ENCODE measurements at places on chromosomes 7 and 10.

GRCh38 chr7:15086131-15086611 lies 183.6 kb upstream of the DGKB start:
- DNase-seq: peak; percentile 65

DNA sequence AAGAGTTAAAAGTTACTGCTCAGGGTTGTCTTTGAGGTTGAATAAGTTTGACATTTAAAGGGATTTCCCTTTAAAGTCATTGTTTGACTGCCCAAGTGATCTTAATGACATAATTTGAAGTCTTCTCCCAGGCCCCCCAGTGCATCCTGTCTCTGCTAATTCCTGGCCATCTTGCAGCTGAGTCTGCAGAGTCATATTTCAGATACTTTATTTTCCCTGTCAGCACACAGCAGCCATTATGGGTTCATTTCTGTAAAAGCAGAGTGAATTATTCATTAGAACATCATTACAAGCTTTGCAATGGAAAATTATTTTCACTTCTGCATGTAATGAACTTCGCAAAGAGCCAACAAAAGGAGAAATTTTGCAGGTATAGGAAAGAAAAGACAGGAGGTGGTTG lies 536.6 kb downstream of the GALNT17 start:
- no peak for DNase-seq

GRCh38 chr10:128063736-128064107 lies 62.5 kb downstream of the MKI67 start:
- DNase-seq: no peak

DNA sequence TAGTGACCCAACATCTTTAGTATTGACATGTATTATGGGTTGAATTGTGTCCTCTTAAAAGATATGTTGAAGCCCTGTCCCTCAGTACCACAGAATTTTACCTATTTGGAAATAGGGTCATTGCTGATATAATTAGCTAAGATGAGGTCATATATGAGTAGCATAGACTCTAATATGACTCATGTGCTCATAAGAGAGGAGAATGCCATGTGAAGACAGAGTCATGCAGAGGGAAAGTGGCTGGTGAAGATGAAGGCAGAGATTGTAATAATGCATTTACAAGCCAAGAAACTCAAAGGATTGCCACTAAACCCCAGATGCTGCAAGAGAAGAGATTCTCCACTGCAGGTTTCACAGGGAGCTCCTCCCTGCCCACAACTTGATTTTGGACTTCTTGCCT lies 496.4 kb downstream of the KIF20B start:
- peak; percentile 48 for DNase-seq

- no peak for DNase-seq
Measured at GRCh38 chr10:79502561-79503309, 9.6 kb upstream of the EIF5AL1 start.

GRCh38 chr7:26295586-26295985 lies 3.9 kb downstream of the SNX10 start:
- DNase-seq: no peak

DNA sequence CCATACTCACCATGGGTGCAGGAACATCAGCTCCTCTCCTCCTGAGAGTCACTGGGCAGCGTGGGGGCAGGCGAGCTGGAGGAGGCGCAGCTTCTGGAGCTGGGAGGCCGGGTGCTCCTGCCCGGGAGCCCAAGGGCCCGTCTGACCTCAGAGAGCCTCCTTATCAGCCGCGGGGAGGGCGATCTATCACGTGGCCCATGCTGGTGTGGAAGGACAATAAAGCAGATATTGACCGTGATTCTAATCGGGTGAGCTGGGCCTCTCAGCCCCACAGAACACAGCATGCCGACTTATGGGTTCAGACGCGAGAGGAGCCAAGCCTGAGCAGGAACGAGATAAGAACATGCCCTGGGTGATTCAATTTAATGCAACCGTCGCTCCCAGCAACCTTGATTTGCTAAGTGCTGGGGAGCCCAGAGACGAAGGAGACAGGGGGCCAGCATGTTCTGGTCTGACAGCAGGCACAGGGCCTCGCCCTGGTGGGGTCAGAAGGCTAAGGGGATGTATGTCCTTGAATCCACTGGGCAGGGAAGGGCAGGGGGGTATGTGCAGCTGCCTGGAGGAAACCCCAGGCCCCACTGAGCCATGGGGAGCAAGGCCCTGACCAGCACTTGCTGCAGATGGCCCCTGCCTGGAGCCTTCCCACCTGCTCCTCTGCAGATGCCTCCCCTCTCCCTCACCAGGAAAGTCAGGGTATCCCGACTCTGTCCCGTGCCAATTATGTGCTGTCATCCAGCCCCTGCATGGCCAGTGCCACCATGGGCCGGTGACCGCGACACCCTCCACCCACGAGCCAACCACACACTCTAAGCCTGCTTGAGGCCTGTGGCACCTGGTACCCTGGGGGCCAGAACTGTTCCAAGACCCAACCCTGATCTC lies 95.3 kb upstream of the RET start:
- no peak for DNase-seq

GRCh38 chr7:11168650-11169170 lies 195.0 kb downstream of the PHF14 start:
- DNase-seq: no peak

- DNase-seq: no peak
Measured at GRCh38 chr7:139591550-139592195, 68.2 kb downstream of the CLEC2L start.

GRCh38 chr7:1060315-1061072 lies 16.1 kb downstream of the GPR146 start:
- no peak for DNase-seq

DNA sequence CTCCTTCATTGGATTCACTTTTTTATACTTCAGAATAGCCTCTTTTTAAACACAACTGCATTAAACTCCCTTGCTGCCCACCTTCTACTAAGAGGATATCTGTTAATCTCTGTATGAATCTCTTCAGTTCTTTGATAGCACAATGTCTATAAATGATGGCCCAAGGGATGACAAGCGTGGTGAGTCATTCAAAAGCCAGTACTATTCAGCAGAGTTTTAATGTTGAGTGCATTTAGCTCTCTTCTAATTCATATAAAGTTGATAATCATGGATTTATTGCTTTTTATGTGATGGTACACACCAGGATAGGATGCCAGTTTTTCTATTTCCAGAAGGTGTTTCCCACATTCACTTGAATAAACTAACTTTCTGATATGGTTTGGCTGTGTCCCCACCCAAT lies 57.4 kb upstream of the HECTD2 start:
- no peak for DNase-seq

- DNase-seq: peak; percentile 60
Measured at GRCh38 chr10:69801434-69802315, at the start of gene COL13A1. TSS of gene COL13A1 (plus strand) at chr10:69801906. CDS start at chr10:69802424, 518 bp downstream.

GRCh38 chr10:85961073-85961472 lies 405.5 kb downstream of the GRID1 start:
- no peak for DNase-seq

- no peak for DNase-seq
Measured at GRCh38 chr7:109178342-109178741, 608.7 kb downstream of the DNAJB9 start.

Measured in fibroblast of the aortic adventitia (primary cell).